Activated T-cell treated with anti-CD3 and anti-CD28 coated beads for 1 hour (primary cell): ENCODE measurements at places on chromosomes 11 and 22.

DNA sequence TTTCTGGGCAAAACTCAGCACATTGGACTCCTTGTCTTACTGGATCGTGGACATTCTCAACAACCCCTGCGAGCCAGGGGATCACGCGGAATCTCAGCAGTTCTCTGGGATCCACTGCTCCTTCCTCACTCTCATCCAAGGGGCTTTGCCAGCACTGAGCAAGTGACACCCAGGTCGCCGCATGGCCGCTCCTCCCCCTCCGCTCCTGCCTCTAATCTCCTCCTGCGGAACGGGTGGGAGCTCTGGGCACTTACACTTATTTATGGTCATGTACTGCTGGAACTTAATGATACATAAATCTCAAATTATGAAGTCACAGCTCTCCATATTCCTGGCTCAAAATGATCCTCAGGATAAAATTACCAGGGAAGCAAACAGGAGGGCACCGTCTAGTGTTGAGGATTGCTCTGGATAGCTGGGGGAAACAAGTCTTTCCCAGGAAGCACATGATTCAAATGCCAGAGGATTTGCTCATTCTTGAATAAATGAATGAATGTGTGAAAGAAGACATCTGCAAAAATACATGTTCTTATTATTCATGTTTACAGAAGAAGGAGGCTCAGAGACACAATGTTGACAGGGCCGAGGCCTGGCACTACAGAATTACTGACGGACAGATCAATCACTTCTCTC lies 1077.3 kb downstream of the TBC1D22A start:
- DNase-seq = no peak

DNA sequence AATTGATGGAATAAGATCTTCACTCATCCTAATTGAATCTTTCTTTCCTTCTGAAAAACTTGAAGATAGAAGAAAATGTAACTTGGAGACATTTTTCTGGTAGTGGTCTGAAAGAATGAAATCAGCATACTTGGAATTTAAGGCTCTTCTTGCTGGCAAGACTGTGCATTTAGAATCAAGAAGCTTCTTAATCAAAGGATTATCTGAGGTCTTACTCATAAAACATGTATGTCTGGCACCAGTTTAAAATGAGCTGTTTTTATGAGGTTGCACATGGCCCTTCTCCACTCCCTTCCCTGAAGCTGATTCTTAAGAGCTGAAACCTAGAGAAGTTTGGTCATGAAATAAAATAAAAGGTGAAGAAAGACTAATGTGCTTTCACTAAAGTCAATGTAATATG lies 77.3 kb downstream of the ARHGEF12 start:
- DNase-seq = no peak

- peak; percentile 99 for DNase-seq
Observed at GRCh38 chr11:67317205-67317887, 14.0 kb downstream of the SSH3 start.

GRCh38 chr11:104813532-104813931 lies 84.7 kb downstream of the CASP12 start:
- no peak for DNase-seq

GRCh38 chr11:118156531-118157185 lies 4.0 kb upstream of the SCN4B start:
- no peak for DNase-seq

DNA sequence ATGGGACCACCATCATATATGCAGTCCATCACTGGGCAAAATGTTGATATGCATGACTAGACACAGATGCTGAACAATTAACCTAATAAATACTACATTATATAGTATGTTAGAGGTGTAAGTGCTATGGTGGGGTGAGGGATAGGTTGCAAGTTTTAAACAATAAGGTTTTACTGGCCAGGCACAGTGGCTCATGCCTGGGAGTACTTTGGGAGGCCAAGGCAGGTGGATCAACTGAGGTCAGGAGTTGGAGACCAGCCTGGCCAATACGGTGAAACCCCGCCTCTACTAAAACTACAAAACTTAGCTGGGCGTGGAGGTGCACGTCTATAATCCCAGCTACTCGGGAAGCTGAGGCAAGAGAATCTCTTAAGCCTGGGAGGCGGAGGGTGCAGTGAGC lies 28.1 kb downstream of the F2 start:
- DNase-seq = no peak
